ENCODE measurements at places on chromosomes 4 and X. TPM values are rescaled to one million over a fixed set of nuclear protein-coding genes. Genes with fewer than 3 reads are reported as not detected.

The NXF2 gene
- not detected for total RNA-seq

The ASMT gene
- 0.70 TPM for total RNA-seq

The IBSP gene
- not detected for total RNA-seq

The TENT5D gene
- not detected for total RNA-seq

- no peak for DNase-seq
These were observed 314.1 kb downstream of the PPP1R2C start for GRCh38 chrX:42463706-42464490.

DNA sequence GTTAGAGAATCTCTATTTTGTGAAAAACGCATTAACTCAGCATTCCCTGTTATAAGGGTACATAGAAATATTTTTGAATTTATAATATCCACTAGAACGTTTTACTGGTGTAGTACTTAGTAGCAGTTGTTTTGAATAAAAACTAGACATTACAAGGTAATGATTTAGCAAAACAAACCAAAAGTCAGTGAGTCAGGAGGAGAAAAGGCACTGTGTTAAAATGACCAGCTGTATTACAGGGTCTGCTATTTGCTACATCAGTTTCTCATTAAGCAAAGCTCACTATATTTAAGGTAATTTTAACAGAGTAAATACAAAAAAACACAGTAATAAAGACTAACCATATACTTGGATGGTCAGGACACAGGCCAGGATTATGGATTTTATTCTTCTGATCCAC is 152.8 kb downstream of the RASL11B start:
- DNase-seq, result no peak

DNA sequence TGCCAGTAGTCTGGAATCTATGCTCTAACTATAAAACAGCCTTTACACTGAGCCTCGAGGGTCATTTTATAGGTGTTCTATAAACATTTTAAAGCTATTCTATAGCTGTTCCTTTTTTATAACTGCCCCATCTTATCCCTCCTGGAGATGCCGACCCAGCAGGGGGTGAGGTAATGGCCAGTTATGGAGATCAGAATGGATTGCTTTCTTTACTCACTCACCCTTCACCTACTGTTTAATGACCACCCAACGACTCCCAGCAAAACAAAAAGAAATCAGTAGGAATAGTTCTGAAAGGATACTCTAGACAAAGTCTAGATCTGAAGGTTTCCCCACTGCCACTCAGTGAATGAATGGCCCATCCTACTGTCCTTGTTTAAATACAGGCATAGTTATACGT is 1113.1 kb downstream of the FAT4 start:
- DNase-seq, result no peak

DNA sequence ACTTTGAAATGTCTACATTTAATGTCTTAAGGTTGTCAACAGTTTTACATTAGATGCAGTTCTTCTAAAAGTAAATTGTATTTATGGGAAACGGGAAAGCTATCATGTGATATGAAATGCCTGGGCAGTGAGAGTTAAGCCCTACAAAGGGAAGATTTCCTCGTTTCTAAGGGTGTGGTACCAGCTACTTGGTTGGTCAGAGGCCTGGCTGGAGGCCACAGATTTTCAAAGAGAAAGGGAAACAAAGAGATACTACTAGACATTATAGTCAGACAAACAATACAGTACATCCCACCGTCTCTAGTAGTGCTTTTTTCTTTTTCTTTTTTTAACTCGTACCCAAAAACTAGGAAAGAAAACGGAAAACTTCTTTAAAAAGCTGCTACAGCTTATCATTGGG is 467.8 kb downstream of the PCDH7 start:
- DNase-seq, result no peak

DNA sequence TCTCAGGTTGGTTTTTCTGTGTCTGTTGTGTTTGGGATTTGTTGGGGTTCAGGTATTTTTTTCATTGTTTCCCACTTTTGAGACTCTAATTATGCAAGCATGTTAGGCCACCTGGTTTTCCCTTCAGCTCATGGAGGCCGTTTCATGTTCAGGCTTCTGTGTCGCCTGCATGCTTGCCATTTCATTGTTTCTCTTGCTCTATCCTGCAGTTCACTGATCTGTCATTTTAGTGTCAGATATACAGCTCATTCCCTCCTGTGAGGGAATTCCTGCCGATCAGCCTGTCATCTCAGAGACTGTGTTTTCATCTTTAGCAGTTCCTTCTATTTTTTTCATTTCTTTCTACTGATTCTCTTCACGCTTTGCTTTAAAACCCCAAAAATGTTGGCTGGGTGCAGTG is 49.4 kb upstream of the HGFAC start:
- no peak for DNase-seq

DNA sequence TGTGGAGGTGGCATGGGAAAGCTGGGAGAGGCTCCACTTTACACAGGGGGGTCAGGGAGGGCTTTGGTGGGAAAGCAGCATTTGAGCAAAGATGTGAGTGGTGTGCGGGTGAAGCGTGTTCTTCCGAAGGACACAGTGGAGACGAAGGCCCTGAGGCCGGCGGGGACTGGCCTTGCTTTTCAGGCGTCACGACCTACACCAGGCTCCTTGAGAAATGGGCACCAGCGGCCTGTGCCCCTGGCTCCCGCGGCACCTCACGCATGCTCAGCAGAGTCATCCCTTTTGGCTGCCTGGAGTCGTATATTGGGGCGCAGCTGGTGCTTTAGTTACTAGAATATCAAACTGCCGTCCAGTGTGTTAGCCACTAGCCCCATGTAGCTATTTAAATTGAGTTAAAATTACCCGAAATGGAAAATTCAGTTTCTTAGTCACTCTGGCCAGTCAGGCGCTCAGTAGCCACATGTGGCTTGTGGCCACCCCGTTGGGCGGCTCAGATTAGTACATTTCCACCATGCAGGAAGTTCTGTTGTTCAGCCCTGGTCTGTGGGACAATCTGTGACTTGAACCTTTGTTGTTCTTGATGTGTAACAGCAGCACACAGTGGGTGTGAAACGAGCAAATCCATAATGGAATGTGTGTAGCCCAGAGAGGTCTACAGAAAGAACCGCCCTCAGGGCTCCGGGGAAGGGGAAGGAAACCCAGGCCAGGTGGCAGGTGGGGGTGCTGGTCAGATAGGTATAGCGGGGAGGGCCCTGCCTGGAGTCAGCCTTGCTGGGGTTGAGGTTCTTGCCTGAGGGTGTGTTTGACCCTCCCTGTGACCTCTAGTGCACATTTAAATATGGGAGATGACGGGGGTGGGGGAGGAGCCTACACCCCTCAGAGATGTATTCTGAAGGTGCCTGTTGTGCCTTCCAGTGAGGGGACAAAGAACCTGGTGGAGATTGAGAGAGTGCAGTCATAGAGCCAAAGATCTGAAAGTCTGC is 30.4 kb downstream of the TBC1D14 start:
- peak; percentile 17 for DNase-seq

DNA sequence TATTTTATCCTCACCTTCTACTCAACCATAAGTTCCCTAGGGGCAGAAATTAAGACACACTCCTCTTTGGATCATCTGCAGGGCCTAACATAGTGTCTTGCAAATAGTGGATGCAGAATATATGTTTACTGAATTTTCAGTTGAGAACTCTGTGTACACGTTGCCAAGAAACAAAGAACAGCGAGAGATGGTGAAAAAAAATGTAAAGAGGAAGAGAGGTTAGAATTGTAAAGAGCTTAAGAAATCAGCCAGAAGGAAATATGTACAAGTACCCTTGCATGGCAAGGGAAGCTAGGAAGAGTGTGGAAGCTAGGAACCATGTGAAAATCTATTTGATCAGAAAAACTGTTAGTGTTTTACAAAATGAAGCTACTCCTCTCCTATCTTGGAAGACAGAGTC is 431.0 kb downstream of the SMARCA1 start:
- DNase-seq, result no peak

DNA sequence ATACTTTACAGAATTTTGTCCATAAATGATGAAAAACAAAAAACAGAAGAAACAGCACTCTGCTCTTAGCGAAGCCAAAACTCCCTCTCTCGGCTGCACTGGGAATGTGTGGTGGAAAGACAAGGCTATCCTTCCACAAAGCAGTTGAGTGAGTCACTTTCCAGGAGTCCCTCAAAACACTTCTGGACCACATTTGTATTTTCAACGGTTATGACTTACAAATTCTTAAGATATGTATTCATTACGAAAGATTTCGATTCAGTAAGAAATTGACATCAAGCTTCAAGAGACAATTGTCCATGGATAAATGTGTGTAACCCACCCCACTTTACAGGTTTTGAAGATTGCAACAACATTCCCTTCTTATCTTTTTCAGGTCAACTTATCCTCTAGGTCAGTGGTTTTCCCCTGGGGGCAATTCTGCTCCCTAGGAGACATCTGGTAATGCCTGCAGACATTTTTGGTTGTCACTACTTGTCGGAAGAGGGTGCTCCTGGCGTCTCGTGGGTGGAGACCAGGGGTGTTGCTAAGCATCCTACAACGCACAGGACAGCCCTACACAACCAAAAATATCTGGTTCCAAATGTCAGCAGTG is 66.7 kb upstream of the MTNR1A start:
- no peak for DNase-seq

GRCh38 chr4:140423106-140423505 is 4.3 kb downstream of the CLGN start:
- DNase-seq, result no peak

DNA sequence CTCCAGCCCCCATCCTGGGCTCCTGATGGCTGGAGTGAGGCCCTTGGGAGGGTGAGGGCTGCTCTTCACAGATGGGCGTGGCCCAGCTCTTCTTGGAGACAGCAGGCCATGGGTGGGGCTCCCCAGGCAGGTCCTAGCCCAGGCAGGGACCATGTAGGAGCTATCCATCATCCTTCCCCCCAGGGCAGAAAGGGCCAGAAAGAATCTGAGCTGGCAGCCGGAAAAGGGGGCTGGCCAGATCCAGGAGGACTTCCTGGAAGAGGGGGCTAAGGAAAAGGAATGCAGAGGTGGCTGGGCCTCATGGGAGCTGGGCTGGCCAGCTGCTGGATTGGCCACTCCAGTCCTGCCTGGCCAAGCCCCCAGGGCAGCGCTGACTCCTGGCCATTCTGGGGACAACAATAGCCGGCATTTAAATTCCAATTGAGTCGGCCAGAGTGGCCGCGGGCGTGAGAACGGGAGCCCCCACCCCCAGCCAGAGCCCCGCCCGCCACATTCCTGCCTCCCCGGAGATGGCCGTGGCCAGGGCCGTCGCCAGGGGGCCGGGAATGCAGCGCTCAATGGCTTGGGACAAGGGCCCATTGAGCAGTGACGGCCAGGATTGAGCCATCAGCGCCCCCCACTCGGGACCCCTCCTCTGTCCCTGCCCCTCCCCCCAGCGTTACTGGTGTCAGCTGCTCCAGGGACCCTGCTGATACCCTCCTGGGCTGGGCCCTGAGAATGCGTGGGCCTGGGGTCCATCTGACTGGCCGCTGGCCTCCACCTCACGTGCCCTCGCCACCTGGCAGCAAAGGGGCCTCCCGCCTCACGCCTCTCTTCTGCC is 15.1 kb upstream of the FGFR3 start:
- DNase-seq, result no peak
